Activated naive CD4-positive, alpha-beta T cell treated with anti-CD3 and anti-CD28 coated beads for 36 hours (primary cell): ENCODE measurements at places on chromosomes 3 and 15.

DNA sequence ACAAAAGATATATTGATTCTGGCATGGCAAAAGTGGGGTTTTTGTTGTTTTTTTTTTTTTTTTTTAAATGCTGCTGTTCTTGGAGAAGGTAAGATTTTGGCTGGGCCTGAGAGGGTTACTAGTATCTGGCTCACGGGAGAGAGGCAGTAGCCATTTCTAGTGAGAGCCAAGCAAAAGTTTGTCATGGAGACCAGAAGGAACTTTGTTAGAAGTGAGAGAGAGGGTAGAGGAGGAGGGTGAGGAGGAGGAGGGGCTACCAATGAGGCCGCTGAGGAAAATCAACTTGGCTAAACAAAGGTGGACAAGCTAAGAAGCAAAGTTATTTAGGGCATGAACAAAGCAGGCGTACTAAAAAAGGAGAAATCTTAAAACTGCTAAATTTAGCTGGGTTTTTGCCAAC, 48.9 kb upstream of the STRIT1 start:
- no peak for DNase-seq

- DNase-seq: no peak
Measured at GRCh38 chr15:63358241-63359029, 23.2 kb downstream of the CA12 start.

DNA sequence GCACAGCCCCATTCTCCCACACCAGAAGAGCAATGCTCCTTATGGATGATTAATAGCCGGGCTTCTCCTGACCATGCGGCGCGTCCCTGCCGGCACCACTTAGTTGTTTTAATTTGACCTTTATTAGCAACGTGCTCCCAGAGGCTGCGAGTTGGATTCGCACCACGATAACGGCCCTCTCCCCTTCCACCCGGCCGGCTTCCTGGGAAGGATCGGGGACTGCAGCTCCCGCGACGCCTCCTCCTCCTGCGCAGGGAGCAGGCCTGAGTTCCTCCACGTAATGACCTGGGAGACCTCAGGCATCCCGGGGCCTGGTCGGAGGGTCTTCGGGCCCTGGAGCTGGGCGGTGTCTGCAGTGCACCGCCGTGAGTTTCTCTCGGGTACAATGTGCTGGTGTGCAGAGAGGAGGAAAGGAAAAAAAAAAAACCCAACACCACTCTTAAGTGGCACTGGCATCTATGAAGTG, 243.3 kb upstream of the TOPAZ1 start:
- no peak for DNase-seq

DNA sequence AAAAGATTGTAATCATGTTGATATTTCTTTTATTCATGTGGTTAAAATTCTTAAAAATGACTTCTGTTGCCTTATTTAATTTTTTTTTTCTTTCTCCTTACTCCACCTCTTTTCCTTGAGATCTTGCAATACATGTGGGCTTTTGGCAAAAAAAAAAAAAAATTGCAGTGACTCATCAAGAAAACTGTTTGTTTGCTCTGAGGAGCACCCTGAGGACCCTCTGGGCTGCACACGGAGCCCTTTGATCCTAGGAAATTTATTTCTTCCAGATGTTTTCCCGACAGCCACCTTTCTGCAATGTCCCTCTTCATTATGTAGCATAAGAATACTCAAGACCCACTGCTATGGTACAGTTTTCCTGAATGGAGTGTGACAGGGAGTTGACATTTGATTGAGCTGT, 371.7 kb downstream of the ZBTB20 start:
- DNase-seq: no peak

GRCh38 chr15:58423831-58424608, 7.8 kb upstream of the LIPC start:
- DNase-seq: peak; percentile 44

DNA sequence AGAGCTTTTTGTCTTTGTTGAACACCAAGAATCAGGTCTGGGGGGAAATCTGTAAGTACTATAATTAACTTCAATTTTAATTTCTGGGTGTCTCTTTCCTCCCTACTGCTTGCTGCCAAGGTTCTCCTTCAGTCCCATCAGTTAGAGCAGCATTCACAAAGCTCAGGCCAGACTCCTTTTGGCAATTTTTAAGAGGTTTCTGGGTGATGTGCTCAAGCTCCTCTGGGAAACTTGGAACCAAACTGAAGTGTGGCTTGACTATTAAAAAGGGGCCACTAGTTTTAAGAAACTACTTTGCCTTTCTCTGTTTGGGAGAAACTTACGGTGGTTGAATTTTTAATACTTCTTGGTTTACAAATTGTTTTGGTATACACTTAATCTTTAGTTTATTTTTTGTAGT, 227.7 kb upstream of the SOX2 start:
- no peak for DNase-seq

DNA sequence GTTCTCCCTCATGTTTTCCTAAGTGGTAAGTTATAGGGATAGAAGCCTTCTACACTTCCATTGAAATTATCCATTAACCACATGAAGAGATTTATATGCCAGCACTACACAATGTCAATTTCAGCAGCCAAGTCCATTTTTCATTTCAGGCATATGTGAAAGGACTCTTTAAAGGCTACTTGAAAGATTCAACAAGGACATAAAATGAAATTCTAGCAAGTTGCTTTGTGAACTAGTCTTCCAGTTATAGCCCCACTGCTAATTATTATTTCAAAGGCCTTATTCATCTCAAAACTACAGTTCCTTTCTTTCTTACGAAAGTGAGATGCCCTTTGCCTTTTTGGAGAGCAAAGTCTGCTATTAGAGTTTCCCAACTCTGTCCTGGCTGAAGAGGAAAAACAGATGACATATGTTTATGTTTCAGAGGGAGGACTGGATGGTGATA, 66.0 kb upstream of the SLC2A2 start:
- no peak for DNase-seq

- DNase-seq: no peak
Measured at GRCh38 chr15:24627443-24627842, 48.1 kb upstream of the NPAP1 start.

DNA sequence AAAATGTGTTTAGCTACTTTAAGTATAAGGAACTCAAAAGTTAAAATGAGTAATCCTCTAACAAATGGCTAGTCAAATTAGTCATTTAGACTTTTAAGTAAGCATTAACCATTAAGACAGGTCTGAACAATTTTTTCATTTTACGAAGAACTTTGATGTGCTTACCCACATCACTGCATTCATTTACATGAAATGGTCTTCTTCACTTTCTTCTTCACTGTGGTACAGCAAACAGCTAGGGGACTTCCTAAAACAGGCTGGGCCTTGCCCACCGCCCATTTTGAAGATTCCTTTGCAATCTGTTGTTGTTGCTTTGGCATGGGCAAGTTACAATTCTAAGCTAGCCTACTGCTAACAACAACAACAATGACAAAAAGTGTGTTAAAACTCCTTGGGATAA, 67.4 kb downstream of the CBLB start:
- DNase-seq: no peak
